T-helper 1 cell (primary cell): ENCODE measurements at places on chromosomes 5 and 9.

DNA sequence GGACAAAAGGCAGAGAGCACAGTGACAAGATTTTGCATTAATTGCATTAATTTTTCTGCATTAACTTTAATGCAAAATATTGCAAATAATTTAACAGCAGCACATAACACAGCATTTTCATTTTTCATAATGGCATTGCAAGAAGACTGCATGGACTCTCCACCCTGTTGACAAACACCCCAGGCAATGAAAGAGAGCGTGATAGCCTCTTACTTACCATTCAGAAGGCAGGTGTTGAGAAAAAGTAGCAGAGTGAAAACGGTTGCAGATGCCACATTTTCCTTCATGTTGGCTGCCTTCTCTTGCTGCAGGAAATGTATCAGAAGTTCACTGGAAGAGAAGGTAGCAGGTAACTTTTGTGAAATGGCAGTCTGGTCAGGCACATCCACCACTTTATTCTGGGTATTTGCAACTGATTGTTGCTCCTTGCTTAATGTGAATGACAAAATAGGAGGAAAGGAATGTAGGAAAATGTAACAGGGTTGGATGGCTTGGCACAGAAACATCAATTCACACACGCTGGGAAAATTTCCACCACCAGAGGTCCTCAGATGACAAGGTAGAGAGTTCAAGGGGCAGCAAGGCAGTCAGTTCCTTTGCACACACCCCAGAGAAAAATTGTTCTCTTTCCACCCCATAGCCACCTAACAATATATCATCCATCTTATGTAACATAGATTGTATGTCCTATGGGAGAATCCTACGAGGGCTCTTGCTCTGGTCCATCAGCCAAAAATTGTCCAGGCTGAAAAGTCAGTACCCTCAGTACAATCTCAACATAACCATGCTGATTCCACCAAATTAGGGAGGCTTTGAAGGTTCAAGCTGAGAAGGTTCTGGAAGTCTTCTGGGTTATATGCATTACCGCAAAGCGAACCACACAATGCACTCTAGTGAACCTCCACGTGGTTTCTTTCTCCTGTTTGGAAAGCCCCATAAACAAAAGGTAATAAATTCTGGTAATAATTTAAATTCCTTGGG is 41.9 kb upstream of the AGXT2 start:
- DNase-seq = peak; percentile 25

DNA sequence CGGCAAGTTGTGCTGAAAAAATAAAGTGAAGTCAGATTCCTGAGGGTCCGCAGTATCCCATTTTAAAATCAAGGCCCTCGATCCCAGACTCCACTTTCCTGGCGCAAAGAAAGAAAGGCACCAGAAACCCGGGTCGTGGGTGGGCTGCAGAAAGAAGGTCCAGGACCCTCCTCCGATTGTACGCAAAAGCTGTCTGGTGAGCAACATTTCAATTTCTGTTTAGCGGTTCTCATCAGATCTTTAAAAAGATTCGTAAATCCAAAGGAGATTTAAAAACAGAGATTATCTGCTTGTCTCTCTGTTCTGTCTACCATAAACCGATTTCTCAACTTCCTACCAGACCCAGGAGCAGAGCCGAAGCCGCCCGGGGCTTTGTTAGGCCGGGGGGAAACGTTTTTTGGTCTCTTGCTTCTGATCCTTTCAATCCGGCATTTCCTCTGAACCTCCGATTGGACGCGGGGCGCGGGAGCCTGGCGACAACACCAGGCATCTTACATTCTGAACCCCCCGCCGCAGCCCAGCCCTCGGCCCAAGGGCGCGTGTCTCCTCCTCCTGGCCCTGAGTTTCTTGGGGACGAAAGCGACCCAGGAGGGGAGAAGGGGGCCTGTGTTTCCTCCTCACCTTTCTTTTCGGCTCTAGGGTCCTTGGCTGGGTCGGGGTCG is 746 bp downstream of the NKX2-5 start:
- DNase-seq = no peak

- DNase-seq = no peak
Observed at GRCh38 chr9:113609562-113610318, 146.2 kb downstream of the RGS3 start.

DNA sequence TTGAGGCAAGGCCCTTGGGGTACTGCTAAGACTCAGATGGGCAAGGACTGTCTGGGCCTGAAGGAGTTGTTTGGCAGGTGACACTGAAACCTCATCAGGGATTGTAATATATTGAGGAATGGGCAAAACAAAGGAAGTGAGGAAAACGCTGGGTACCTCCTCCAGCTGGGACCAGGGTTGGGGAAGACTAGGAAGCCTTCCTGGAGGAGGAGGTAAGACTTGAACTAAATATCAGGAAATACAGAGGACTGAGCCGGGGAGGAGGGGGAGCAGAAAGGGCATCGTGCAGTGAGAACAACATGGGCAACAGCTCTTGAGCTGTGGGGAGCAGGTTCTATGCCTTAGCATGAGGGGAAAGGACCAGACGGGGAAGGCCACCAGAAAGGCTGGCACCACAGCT is 144.0 kb downstream of the GABBR2 start:
- no peak for DNase-seq

GRCh38 chr5:92003806-92004205 is 620.7 kb upstream of the ARRDC3 start:
- no peak for DNase-seq

DNA sequence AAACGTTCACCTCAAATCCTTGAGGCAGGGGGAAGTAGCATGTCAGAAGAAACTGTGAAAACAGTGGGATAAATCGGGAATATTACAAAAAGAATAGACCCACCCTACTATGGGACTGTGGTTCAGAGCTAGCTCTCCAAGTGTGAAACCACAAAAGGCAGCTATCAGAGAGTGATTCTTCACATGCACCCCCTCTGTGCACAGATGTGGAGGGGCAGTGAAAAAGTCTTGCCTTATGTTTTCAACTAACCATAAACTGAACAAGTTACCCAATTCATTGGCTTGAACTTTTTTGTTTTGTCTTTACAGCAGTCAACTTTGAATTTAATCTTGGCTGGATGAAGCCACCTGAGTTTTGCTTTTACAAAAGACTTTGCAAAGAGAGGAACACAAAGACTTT is 98.8 kb upstream of the NR4A3 start:
- DNase-seq = no peak

- DNase-seq = no peak
Observed at GRCh38 chr5:145830594-145830993, 4.5 kb downstream of the PRELID2 start.

DNA sequence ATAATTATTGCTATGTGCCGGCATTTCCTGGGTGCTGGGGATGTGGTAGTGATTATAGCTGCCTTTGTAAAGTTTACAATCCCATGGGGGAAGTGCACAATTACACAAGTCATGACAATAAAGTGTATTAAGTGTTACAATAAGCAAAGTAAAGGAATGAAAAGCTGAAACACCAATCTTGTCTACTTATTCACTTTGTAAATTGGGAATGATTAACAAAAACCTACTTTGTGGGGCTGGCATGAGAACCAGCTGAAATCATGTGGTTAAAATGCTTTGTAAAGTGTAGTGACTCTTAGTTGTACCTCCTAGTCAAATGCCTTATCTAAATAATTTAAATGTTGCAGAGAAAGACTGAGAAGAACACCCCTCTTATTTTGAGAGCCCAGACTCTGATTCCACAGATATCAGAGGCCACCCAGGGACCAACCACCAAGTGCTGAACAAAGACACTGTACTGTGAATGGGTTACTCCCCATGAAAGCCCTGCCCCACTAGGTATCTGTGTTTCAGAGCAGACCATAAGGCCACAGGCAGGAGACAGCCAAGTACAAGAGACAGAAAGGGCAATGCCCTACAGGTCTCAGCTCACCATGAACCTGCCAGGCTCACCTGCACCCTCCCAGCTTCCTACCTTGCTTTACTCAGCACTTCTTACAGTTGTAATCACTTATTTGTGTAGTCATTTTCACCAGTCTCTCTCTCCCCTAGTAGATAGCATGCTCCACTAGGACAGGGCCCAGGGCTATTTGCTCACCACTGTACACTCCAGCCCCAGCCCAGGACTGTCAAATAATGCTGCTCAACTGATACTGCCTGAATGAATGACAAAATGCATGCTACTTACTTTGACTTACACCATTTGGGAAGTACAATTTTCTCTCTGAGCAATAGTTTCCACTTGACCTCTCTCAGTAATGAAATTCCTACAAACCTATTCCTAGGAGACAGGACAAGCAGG is 101.6 kb upstream of the APC start:
- DNase-seq = no peak

- DNase-seq = no peak
Observed at GRCh38 chr5:134794819-134795218, 36.2 kb downstream of the DDX46 start.

DNA sequence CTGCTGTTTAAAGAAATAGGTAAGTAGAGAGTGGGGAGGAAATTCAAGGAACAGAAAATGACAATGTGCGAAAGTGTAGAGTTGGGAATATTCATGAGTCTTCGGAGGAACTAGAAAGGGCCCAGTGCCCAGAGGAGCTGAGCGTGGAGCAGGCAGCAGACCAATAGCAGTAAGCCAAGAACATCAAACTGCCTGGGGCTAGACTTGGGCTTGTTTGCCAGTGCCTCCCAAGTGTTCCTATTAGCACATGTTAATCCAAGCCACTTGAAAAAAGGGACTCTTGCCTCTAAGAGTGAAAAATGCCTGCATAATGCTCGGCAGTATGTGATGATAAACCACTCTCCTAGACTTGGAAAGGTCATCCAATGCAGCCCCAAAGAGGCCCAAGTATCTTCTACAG is 1.2 kb upstream of the TAL2 start:
- no peak for DNase-seq

- no peak for DNase-seq
Observed at GRCh38 chr9:84190411-84190810, 150.1 kb downstream of the SLC28A3 start.

DNA sequence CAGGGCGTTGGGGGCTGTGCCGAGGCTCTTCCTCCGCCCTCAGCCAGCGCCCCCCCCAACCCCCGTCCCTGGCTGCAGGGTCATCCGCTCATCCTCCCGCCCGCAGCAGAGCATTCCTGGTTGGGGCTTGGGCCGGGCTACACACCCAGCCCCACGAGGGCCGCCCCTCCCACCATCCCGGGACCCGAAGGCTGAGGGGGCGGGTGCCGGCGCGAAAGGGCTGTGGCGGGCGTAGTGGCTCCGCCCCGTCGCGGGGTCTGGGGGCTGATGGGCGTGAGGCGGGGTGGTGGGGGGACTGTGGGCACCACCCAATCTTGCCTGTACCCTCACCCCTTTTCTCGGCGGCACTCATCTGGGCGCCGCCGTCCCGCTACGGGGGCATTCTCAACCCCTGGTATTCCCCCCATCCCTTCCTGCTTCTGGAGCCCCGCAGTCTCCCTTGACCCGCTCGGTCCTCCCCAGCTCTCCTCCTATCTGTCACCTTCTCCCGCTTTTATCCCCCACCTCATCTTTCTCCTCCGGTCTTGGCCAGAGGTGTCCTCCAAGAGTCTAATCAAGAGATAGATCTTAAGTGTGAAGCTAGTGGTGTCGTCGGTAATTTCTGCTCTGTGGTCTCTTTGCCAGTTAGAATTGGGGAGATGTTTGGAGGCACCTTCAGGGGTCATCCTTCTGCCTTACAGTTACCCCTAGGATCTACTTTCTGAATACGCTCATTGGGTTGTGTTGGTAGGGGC is 1.6 kb downstream of the FER start:
- DNase-seq = no peak

GRCh38 chr9:36142510-36143244 is 6.1 kb downstream of the GLIPR2 start:
- no peak for DNase-seq

DNA sequence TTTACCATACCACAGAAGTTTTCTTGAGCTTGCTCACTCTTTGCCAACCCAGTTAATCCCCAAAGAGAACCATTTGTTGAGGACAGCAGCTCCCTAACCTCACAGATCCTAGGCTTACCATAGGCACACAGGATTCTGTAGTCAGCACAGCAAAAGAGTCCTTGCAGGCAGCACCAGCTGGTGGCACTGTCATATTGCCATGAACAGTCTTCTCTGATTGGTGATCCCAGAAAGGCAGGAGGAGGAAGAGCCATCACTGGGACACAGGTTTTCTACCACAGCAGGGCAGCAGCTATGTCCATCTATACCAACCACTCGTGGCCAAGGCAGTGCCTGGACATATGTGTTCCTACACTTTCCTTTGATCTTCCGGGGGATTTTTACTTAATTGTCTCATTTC is 297.1 kb upstream of the CD180 start:
- no peak for DNase-seq

DNA sequence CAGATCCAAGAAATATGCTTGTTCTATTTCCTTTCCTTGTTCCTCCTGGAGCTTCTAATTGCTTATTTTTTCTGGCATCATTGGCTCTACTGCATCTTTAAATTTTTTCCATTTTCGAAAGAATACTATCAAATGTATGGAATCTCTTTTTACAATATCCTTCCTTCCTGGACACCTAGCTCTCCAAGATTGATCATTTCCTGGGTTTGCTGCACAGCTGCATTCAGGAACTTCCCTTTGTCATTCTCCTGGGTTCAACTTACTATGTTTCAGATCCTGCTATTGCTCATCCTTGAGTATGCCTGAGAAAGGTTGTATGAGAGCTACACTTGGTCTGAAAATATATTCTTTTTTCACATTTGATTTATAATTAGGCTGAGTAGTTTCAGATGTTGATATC is 73.7 kb upstream of the ERCC6L2 start:
- DNase-seq = no peak

DNA sequence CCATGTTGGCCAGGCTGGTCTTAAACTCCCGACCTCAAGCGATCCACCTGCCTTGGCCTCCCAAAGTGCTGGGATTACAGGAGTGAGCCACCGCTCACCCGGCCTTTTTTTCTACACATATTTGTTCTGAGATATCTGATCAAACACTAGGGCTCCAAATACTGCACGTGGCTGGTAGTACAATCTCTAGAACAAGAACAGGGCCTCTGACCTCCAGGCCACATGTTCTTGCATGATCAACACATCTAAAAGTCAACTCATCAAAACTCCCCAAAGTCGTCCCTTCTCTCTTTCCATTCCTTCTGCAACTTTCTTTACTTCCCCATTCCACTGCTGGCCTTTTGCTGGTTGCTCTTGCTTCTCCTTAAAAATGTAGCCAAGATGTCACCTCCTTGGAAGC is 113.3 kb upstream of the LHFPL2 start:
- no peak for DNase-seq

- DNase-seq = no peak
Observed at GRCh38 chr5:151222790-151223446, 974 bp downstream of the CCDC69 start.

DNA sequence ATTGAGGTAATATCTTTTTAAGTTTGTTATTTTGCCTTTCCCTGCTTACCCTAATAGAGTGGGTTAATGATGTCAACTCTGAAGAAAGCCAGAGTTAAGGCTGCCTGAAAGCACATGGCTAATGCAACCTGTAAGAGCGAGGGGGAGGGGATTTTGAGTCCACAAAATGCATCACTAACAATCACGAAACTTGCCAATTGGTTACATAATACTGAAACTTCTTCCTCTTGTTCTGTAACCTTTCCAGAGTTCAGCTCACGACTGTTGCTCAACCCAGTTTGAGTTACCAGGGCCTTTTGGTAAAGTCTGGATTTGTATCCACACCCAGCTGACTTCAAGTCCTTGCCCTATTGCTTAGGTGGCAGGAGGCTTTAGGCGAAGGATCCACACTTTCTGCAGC is 308.8 kb downstream of the EFNA5 start:
- no peak for DNase-seq
